ENCODE measurements at places on chromosomes 5 and 9.

- DNase-seq = no peak
These were observed 192.6 kb upstream of the RASA1 start for GRCh38 chr5:87074934-87075541.

DNA sequence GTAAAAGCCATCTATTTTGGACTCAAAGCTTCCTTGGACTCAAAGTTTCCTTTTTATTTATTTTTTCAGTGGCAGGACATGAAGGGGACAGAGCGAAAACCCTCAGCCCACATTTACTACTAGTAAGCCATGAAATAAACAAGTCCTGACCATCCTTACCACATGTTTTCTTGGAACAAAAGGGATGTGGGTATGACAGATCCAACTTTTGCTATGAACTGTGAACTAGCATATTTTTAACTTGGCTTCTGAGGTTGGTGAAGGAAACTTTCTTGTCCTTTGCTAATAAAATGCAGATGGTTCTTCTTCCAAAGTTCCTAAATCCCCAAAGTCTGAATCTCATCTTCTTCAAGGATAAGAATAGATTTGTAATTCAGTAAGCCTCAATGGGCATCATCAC is 122.7 kb upstream of the TNC start:
- no peak for DNase-seq

- DNase-seq = peak; percentile 71
These were observed at the start of gene STXBP1 for GRCh38 chr9:127611899-127612790. Gene STXBP1 (plus strand): TSS chr9:127612277. CDS start chr9:127612404, 127 bp downstream.

- no peak for DNase-seq
These were observed 28.8 kb downstream of the CPLX2 start for GRCh38 chr5:175900157-175900556.

DNA sequence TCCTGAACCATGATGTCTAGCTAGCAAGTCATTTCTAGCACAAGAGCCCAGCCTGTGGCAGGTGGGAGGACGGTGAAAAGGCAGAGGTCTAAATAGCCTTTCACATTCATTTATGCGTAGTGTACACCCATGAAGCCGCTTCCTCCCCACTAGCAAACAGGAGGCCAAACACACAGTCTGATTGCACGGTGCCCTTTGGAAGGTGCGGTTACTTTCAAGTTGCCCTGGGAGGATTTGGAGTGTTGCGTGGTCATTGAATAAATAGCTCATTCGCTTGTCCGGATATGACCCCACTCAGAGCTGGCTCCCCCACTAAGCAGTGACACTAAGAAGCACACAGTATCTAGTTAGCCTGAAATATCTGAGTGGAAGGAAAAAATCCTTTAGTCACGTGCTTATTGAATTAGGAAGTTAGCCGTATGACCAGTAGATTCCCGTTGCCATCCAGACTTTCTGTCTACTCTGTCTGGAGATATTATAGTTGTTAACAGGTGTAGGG is 664 bp upstream of the ARSB start:
- no peak for DNase-seq

GRCh38 chr5:124659798-124660197 is 86.6 kb downstream of the ZNF608 start:
- DNase-seq = no peak

GRCh38 chr9:10104774-10105173 is 508.0 kb downstream of the PTPRD start:
- no peak for DNase-seq

DNA sequence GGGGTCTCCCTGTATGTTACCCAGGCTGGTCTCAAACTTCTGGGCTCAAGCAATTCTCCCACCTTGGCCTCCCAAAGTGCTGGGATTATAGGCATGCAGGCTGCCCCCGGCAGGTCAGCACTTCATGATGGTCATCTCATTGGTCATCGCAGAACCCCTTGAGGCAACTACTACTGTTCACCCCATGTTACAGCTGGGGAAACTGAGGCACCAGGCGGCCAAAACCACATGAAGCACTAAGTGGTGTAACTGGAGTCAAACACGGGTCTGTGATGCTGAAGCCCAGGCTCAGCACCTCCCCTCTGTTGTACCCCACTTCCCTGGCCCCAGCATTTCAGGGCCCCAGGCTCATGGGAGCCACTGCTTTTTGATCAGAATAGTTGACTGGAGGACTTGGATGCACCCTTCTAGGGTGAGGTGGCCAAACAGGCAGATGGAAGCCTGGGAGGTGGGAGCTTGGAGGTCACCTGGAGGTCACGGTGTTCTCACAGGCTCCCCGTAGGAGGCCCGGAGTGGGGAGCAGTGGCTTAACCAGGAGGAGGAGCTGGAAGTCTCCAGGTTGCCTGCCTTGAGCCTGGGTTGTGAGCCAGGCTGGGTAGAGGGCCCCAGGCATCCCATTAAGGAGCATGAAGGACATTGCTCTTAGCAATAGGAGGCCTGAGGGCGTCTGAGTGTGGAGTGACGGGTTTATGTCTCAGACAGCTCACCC is 57.3 kb upstream of the RPL26L1 start:
- DNase-seq = no peak

DNA sequence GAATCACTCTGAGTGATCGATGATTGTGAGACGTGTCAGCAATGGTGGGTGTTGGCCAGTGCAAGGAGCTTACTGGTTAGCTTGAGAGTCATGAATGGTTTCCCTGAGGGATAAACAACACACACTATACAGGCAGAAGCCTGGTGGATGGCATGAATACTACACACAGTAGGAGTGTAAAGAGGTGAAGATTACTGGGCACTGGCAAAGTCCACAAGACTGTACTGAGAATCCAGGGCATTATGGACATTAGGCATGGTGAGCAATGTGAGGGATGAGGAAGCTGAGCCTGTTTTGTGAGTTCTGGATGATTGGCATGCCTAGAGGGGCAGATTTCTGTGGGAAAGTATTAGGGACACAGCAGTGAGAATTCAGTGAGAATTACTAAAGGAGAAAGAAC is 71.3 kb downstream of the KDM4C start:
- no peak for DNase-seq
